NCI-H510A (cell line): ENCODE measurements at places on chromosomes 1 and 21.

GRCh38 chr1:40411294-40411693 is 37.8 kb downstream of the SMAP2 start:
- no peak for DNase-seq

DNA sequence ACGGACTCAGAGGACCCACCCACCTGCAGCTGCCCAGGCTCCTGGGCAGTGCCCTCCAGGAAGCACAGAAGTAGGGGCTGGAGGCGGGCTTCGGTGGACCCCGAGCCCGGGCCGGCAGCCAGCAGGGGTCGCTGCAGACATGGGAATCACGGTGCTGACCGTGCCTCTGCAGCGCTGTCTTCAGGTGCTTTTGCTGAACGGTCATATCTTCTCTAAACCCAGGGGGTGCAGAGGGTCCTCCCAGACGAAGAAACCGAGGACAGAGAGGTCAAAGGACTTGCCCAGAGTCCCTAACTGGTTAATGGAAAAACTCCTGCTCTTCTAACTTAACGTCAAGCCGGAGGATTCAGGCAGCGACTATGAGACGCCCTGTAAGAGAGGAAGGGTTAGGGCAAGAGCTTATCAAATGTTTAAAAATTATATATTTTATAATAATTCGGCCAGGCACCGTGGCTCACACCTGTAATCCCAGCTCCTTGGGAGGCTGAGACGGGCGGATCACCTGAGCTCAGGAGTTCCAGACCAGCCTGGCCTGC is 21.5 kb upstream of the LEFTY2 start:
- no peak for DNase-seq

- DNase-seq = no peak
Measured at GRCh38 chr21:36661511-36662309, 37.2 kb upstream of the SIM2 start.

GRCh38 chr1:178341261-178341956 is 155.4 kb downstream of the CLEC20A start:
- DNase-seq = no peak

DNA sequence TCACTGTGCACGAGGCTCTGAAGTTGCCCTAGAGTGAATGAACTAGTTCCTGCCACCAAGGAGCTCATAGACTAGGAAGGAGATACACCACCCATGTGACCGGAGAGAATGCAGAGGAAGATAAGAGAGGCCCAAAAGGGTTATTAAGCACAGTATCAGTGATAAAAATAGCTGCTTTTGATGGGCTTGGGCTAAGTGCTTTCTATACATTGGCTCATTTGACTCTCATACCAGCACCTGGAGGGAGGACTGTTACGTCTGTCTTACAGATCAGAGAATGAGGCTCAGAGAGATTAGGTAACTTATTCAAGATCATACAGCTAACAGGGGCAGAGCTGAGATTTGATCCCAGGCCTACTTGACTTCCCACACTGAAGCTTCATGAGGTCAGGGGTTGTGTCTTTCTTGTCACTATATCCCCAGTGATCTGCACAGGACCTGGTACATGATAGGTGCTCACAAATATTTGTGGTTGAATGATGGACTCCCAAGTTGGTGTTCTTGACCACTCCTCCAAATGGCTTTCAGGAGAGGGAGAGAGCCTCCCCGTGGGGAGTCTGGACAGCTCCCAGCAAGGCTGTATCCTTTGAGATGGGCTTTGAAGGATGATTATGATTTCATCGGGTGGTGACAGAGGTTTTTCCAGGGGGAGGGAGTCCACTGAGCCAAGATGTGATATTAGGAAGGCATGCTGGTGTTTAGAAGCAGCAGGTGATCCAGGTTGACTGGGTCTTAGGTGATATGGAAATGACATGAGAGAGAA is 14.4 kb downstream of the PPFIA4 start:
- DNase-seq = no peak

DNA sequence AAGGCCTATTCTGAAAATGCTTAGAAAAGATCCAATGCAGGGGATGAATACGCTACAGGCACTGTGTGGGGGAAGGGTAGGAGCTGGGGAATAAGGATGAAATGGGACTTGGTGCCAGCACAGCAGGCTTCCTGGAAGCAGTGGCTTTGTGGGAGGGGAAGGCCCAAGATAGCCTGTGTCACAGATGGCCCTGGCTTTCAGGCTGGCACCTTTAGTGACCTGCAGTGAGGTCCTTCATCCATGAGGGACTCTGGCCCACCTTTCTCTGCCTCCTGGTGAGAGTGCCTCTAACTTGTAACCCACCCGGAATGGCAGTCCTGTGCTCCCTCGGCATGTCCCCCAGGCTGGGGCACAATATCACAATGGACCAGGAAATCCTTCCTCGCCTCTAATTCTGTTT is 919 bp downstream of the CHI3L1 start:
- DNase-seq = no peak

DNA sequence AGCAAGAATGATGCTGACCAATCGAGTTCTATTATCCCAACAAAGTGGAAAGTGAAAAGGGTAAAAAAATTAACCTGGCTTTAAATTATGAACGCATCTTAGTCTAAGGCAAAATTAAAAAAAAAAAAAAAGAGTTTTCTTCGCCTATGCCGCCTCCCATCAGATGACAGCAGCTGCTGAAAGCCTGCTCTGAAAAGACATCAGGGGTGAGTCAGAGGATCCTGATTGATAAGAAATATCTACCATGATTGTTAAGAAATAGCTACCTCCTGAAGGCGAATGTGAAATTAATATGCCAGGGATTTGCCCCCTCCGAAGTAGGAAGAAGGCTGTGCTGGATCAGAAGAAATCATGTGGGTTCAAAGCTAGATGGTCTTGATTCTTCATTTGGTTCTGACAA is 216.8 kb upstream of the C1orf87 start:
- no peak for DNase-seq

GRCh38 chr1:42690477-42691156 is 8.4 kb downstream of the YBX1 start:
- DNase-seq = no peak

DNA sequence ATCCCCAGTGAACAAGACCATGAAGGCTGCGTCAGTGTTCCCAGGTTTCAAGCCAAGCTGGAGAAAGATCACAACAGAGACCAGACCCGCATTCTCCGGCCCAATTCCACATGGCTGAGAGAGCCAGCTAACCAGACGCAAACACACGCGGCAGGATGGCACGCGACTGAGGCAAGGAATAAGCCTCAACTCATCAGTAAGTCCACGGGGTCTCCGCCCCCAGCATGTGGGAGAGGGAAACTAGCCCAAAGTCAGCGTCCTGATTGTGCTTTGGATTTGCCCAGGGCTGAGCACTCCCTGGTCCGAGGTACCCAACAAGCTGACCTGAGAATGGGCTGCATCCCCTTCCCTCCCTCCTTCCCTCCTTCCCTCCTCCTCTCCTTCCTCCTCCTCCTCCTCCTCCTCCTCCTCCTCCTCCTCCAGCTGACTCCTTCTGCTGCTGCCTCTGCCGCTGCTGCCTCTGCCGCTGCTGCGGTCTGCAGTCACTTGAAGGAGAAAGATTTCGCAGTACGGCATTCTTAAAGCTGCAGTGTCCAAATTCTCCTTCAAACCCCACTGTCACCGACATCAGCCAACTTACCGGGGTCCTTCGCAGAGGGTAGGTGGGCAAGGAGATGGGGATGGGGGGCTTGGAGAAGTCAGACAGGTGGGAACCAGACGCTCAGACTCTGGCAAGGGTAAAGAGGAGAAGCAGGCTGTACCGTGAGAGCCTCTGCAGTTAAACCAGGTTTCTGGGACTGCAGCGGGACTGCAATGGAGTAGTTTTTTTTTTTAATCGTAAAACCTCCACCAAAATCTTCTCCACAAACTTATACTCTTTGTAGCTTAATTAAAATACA is 33.0 kb upstream of the H6PD start:
- no peak for DNase-seq

GRCh38 chr1:15051882-15052528 is 101.5 kb upstream of the TMEM51 start:
- DNase-seq = no peak

DNA sequence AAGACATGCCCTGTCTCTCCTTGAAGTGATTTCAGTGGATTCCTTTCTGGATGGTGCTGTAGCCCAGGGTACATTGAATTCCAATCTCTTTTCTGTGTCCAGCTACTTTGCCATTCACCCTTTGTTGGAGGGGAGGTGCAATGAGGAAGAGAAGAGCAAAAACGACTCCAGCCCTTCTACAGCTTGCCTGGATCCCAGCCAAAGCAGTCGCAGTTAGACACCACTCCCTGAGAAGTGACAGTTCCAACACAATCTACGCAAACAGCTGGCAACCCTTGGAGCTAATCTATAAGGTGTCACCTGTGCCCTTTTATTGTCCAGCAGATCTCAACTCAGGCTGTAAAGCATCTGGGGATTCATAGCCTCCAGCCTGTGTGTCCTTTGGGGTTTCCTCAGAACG is 4.6 kb downstream of the CD244 start:
- DNase-seq = no peak

DNA sequence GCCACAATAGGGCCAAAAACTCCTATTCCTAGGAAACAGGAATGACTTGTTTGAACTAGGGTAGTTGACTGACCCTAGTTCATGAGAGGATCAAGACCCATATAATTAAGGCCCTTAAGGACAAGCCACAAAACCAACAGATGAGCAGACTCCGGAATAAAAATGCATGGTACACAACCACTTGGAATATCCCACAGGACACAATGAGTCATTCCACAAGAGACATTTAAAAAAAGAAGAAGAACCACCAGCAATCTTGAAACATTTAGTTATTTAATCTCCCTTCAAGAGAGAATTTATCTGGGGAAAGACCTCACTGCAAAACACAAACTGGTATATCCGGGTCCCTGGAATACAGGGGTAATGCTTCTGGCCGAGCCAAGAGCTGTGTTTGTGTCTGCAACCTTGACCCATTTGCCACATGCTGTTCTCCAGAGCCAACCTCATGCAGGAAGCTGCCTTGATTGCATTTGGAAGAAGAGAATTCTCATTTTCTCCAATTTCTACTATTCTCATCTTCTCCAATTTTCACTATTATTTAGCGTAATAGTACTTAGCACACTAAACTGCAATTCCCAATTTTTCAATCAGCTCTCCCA is 135.5 kb downstream of the TGFBR3 start:
- no peak for DNase-seq

- DNase-seq = no peak
Measured at GRCh38 chr1:50705041-50705440, 255.0 kb downstream of the FAF1 start.

DNA sequence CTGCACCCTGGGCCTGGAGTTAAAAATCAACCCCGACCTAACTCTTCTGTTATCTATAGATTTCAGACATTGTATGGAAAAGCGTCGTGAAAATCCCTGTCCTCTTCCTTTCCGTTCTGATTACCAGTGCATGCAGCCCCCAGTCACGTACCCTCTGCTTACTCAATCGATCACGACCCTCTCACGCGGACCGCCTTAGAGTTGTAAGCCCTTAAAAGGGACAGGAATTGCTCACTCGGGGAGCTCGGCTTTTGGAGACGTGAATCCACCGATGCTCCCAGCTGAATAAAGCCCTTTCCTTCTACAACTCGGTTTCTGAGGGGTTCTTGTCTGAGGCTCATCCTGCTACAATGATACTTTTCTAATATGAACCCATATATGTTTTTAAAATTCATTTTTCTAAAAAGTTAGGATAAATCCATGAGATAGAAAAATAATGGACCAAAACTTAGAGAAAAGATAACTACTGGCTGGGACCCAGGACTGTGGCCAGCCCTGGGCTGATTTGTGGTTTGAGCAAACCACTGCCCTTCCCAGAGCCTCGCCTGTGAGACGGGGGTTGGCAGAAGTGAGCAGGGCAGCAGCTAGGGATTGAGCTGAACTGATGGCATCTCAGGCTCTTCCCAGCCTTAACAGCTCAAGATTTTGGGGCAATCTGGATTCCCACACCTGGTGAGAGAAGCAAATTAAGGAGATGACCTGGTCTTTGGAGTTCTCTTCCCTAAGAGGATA is 5.0 kb downstream of the UQCRHL start:
- DNase-seq = no peak

DNA sequence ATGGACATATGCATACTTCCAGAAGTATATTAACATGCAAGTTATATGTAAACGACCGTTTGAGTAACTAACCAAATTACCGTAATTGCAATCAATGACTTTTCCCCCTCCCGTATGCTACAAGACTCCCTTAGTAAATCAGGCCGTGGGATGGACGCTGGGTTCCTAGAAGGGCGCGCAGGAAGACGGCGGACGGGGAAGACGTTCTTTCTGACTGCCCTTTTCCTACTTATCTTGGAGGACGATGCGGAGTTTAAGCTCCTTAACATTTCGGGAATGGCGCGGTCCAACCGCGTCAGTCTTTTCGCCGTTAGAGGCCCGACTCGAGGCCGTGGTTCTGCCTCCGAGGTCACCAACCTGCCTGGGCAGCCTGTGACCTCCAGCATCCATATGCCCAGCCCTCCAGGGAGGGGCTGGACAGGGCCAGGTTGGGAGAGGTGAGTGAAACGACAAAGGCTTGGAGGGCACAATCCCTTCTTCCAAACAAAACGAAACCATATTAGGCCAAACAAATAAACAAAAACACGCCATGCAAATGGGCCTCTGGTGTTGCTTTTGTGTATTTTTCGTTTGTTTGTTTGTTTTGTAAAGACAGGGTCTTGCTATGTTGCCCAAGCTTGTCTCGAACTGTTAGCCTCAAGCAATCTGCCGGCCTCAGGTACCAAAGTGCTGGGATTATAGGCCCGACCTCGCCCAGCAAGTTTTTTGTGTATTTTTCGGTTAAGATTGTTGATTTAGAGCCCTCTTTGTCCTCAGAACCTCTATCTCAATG is 873 bp upstream of the PI4KB start:
- peak; percentile 11 for DNase-seq

GRCh38 chr1:99849413-99849743 is 783 bp upstream of the AGL start:
- DNase-seq = no peak
